ENCODE measurements at places on chromosomes 6 and 20.

DNA sequence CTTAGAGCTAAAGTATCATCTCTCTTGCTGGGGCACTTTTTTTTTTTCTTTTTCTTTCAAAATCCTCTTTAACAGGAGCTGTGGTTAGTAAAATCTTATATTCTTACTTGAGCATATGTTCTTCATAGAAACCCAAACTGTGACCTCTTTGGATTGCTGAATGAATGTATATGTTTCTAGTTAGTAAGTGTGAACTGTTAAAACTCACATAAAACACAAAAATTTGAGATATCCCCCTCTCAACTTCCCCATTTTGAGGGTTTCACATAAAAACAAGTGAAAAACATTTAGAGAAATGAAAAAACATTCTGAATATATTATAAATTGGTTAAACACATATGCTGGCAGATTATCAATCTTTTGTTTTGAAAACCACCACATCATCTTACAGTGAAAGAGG, 78.1 kb downstream of the INSM1 start:
- no peak for DNase-seq

DNA sequence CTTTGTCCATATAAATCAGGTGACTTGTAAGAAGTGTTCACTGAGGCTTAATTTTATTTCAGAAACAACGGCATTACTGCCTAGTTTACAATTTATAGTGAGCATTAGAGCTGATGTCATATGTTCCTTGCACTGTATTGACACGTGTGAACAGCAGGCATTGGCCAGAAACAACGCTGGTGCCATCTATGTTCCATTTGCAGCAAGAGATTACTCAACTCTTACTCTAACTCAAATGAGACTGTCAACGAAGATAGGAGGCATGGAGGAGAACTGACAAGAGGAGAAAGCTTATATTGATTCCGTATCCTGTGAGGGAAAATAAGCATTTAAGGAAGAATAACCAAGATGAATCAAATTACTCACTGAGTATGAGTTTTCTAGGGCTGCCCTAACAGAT, 48.4 kb downstream of the MTFR2 start:
- no peak for DNase-seq

DNA sequence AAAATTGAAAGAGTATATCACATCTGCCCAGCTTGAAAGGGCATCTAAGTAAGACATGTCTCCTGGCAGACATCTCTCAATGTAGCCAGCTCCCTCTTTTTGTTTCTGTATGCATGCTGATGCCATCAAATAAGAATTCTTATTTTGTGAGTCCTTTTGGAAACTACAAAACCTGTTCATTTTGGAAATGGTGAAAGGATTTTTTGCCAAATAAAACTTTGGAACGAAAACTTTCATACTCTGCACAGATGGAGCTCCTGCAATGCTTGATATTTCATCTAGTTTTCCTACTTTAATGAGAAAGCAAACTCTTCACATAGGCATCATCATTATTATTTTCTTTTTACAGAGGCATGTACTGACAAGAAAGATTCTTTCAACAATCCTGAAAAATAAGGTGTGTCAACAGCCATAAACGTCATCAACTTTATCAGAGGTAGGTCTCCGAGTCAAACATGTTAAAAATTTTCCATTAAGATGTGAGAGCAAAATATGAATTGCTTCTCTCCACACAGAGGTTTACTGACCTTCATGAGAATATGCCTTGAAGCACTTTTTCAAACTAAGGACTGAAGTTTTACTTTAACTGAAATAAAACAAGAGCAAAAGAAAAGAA, 26.2 kb upstream of the CMTR1 start:
- no peak for DNase-seq

DNA sequence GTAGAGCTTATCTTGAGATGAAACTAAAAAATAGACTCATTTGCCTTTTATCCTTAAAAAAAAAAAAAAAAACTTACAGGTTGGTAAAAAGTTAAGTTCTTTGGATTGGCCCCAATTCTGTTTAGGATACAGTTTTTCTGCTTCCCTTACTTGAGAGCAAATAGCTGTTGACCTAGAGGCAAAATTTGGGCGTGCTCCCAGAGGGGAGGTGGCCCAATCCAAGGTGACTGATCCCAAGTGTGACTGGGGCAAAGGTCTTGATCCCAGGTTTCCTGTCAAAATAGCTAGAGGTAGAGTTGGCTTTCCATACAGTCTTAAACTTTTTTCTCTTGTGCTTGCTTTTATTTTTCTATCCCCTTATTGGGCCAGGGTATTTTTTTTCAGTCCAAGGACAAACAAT, 363.8 kb upstream of the AGPAT4 start:
- DNase-seq, result no peak

DNA sequence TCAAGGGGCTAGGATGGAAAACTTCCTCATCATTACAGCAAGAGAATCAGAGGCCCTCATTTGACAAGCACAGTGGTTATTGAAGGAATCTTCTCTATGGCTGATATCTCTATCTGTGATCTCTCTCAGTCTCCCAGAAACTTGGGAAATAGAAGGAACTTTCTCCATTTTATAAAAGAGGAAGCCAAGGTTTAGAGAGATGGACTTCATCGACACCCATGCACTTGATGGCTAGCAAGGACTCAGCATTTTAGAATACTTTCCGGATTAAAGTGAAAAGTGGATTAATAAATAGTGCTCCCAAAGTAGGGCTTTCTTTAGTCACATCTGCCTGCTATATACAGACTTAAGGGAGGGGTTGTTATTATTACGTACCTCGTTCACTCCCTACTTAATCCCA, 34.2 kb upstream of the TGM3 start:
- no peak for DNase-seq

DNA sequence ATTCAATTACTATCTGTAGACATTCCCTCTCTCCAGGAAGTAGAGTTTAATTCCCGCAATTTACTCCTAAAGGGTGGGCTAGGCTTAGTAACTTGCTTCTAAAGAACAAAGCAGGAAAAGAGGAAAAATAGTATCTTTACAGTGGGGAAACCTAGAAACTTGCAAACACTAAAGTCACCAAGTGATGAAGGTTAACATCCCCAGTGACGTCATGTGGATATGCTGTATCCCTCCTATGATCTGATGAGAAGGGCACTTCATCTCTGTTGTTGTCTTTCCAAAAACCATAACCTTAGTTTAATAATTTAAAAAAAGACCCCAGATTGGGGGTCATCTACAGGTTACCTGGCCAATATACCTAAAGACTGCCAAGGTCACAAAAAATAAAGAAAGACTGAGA, 17.3 kb downstream of the SLC22A16 start:
- DNase-seq, result no peak

GRCh38 chr6:108419934-108420609, 125.2 kb downstream of the AFG1L start:
- DNase-seq, result no peak

GRCh38 chr6:24743944-24744335, 25.0 kb upstream of the C6orf62 start:
- DNase-seq, result no peak

DNA sequence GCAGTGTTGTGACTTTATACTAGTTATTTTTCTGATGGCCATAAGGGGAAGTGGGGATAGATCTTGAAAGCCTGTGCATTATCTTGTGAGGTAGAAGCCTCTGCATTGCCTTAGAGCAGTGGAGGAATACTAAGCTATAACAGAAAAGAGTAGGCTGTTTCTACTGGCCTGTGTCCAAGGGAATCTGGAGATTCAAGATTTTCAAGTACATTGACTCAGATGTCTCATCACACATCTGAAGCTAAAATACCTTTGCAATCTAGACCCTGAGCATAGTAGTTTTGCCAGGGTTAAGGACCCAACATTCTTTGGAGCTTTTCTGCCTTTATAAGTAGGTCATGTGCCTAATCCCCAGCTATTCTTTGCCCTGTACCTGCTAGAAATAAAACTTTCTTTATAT, 272.3 kb downstream of the TENT5A start:
- DNase-seq, result no peak

- DNase-seq, result no peak
Observed at GRCh38 chr6:24909241-24910216, 26.2 kb downstream of the RIPOR2 start.

DNA sequence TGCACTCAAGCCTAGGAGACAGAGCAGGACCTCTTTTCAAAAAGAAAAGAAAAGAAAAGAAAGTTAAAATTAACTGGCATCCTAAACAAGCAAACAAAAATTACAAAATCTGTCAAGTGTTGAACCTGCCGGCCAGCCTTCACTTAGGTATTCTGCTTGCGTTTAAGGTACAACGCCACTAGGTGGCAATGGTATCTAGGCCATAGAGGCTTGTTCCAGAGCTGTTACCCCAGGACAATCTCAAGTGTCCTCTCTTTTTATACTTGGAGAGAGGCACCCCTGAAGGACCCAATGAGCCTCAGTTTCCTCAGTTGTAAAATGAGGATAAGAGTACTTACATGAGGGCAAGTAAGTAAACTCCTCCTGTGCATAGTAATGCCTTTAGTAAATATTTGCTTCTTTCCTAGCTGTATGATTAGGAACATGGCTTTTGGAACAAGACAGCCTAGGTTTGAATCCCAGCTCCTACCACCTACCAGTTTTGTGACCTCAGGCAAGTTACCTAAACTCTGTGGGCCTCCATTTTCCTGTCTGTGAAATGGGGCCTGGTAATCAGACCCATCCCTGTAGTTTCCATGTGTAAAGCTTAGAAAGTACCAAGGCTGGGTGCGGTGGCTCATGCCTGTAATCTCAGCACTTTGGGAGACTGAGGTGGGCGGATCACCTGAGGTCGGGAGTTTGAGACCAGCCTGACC, 5.8 kb upstream of the PACSIN1 start:
- peak; percentile 85 for DNase-seq

GRCh38 chr6:34867484-34867883, 20.4 kb downstream of the TAF11 start:
- DNase-seq, result no peak

DNA sequence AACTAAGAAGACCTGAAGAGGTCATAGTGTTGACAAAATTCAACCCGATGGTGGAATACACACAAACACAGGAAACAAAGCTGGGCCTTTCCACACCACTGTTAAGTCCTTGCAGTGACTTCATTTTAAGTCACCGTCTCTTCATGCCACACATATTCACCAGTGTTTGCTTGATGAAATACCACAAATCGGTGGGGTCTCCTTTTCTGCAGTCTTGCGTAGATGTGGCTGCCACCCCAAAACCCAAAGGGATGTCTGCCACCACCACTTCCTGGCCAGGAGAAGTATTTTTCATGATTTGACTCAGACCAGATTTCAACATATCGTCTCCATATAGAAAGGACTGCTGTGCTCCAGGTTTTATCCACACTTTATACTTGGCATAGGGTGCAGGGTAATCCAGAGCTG, 11.0 kb upstream of the COL10A1 start:
- DNase-seq, result no peak

DNA sequence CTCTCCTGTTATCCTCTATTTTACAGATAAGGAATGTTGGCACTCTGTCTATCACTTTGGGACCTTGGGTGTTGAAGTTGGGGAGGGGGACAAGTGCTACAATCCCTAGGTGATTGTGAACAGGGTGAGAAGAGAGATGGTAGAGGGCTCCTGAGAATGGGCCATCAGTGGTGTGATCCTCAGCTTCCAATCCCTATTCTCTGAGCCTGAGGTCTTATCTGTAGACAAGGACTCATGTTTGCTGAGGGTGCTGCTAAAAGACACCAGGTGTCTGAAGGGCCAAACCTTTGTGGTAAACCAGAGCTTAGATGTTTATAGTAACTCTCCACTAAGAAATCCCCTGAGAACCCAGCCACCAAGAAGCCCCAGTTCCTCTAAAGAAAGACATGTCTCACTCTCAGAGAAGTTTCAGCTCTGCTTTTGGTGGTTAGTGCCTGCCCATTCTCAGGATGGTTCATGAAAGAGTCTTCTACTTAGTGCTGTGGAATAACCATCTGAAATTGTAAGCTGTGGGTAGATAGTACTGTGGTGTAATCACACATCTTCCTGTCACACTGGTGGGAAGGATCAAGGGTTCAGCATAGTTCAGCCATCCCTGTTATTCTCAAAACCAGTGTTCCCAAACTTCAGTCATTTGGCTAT, 58.2 kb upstream of the IL20RA start:
- no peak for DNase-seq

DNA sequence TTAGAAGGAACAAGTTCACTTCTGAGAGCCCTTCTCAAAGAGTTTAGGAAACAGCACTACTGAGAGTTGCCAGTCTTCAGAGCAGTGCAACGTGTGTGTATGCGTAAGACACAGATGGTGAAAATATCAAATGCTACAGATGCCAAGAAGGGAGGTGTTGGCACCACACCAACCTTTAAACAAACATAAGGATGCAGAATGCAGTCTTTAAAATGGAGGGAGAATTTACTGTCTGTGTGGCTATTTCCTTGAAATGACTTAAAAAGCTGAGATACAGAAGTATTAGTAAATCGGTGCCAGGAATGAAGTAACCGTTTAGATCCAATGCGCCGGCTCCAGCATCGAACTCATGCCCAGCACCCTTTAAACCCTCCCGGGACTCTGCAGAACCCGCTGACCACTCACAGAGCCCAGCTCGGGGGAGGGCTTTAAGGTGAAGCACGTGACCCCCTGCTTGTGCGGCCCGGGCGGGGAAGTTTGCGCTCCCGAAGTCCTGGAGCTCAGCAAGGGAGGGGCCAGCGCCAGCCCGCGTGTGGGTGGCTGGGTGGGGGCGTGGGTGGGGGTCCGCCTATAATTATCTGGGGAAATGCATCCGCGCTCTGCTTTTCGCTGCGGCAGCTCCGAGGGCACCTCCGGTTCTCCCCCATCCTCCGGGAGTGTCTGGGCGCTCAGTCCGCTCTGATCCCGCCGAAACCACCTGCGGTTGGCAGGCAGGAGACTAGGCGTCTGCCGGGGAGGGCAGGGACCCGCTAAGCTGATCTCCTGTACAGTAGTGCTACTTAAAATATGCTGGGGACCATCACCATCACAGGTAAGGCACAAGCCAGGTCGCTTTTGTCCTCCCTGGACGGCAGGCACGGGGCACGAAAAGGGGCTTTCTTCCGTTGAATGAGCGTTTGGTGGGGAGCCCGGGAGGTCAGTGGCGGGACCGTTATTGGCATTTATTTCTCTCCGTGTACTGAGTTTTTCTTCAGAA, 66.0 kb downstream of the ZBTB2 start:
- DNase-seq, result no peak

GRCh38 chr6:9161731-9162130, 726.4 kb upstream of the SLC35B3 start:
- no peak for DNase-seq

DNA sequence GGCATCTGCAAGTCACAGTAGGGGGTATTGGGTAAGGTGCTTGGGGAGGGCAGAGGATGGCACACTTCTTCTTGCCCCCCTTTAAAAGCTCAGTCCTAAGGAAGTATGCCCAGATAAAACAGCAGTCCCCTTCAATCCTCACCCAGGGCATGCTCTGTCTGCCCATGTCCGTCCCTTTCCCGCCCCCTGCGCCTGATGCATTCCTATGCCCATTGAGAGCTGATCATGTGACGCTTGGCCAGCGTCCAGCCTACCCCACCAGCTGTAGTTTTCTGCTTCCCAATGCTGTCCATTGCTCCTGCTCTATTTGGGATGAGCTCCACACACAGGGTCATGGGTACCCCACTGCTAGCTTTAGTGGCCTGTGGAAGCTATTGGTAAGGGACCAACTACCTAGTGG, 8.3 kb downstream of the SIGLEC1 start:
- DNase-seq, result no peak

DNA sequence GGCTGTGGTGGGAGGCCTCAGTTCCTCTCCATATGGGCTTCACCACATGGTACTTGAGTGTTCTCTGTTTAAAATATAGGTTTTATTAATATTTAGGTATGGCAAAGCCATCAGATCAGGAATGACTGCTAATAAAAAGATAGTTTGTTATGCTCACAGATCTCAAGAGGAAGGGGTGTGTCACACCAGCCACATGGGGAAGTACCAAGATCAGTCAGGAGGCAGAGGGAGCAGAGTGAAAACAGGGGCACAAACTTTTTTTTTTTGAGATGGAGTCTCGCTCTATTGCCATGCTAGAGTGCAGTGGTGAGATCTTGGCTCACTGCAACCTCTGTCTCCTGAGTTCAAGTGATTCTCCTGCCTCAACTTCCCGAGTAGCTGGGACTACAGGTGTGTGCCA, 92.1 kb upstream of the GCM1 start:
- DNase-seq, result no peak
